ENCODE measurements at places on chromosomes 7 and 10.

- no peak for DNase-seq
Measured at GRCh38 chr7:47833211-47833610, 115.1 kb downstream of the PKD1L1 start.

GRCh38 chr10:118047157-118047719, 497 bp upstream of the RAB11FIP2 start:
- DNase-seq, result no peak

GRCh38 chr7:30476459-30477145, 2.0 kb downstream of the NOD1 start:
- DNase-seq, result no peak

- no peak for DNase-seq
Measured at GRCh38 chr10:109947111-109947920, 24.0 kb upstream of the XPNPEP1 start.

DNA sequence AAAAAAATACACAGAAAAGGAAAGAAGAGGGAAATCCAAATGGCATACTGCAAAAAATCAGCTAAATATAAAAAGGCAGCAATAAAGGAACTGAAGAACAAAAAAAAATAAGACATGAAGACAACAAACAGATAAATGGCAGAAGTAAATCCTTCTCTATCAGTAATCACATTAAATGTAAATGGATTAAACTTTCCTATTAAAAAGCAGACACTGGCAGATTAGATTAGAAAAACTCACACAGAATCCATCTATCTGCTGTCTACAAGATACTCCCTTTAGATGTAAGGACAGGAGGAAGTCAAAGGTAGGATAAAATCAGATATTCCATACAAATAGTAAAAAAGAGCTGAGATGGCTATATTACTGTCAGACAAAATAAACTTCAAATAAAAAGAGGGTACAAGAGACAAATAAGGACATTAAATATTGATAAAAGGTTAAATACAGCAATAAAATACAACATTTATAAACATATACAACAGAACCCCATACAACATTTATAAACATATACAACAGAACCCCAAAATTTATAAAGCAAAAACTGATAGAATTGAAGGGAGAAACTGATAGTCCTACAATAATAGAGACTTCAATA, 51.4 kb downstream of the CFAP70 start:
- DNase-seq, result no peak

All from EH (cell line).